ENCODE measurements at places on chromosomes 5 and 9.

- no peak for DNase-seq
These were observed 7.0 kb downstream of the TEX48 start for GRCh38 chr9:114674798-114675540.

- no peak for DNase-seq
These were observed 13.9 kb downstream of the TNIP1 start for GRCh38 chr5:151066920-151067319.

DNA sequence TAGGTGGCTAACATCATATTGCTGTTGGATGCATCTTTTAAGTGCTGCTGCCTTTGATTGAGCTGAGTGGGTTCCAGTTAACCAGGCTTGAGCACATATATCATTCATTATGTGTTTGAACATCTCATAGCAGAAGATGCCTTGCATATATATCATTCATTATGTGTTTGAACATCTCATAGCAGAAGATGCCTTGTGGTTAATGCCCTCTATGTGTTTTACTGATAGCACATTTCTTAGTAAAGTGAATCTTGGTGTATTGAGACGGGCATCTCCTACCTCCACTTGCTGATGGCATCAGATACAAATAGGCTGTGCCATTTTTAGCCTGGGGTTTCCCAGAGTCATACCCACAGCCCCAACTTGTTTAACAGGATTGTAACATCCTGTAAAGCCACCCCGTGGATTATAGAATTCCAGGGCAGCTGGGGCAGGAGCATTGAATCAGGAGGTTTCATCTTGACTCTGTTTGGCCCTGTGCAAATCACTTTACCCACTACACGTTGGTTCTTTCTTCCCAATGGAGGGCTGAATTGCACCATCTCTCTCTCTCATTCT, 26.5 kb downstream of the MTAP start:
- DNase-seq: no peak

DNA sequence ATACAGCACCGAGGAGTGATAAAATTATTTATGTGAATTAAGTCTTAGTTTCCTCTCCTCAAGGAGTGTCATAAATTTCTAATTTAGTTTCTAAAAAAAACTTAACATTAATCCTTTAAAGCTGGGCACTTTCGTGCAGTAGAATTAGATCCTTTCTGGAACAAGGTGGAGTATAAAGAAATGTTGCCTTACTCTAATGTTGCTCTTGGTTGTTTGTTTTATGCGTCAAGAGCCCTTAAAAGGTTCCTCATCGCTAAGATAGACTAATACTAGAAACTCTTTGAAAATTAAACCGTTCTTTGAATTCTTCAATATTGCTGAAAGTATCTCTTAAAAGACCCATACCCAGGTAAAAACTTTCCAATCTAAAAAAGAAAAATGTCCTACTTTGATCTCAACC, 83.6 kb upstream of the PLPP1 start:
- DNase-seq: no peak

DNA sequence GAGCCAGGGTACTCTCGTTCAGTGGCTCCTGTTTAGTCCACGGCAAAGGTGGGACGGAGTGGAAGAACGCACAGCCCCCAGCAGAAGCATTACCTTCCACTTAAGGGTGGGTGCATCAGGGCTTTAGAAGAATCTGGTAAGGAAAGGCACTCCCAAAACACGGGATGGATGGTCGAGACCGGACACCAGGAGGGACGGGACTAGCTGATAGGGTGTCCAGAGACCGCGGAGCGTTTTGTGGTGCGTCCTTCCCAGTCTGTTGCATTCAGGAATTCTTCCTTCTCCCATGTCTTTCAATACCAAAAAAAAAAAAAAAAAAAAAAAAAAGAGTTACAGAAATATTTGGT, 545 bp upstream of the CTSV start:
- no peak for DNase-seq

All from hematopoietic multipotent progenitor cell treated with erythropoietin and hydrocortisone succinate and interleukin-3 and kit ligand, for 17 days (in vitro differentiated cells).